ENCODE measurements at places on chromosomes 3 and 15.

DNA sequence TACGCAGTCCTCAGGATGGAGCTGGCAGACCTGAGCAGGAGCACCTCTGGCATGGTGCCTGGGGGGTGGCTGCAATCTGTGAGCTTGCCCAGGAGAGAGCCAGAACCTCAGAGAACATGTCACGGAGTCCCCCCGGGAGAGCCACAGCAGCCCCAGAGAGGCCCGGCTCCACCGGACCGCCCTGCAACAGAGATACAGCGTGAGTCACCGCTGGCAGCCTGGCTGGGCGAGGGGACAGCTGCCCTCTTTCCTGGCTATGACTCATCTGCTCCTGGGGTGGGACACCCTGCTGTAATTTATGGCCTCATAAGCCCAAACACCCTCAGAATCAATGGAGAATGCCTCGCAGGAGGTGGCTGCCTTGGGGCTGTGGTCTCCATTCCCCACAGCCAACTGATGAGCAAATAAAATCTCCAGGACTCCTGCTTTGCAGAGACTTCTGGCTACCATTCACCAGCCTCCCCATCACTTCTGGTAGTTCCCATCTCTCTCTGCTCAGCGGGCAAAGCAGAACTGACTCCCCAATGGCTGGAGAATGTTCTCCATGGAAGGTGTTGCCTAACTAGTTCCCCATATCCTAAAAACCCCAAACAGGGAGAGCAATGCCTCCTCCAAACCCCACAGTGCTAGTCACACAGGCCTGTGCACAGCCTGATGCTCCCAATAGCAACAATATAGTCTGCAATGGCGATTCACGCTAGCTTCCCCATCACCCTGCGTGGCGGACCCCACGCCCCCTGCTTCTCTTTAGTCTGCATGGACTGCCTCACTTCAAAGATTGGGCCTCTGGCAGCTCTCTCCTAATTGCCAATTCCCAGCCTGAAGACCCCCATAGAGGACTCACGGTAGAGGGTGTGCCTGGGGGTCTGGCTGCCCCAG is 21.6 kb downstream of the ACSBG1 start:
- no peak for DNase-seq

DNA sequence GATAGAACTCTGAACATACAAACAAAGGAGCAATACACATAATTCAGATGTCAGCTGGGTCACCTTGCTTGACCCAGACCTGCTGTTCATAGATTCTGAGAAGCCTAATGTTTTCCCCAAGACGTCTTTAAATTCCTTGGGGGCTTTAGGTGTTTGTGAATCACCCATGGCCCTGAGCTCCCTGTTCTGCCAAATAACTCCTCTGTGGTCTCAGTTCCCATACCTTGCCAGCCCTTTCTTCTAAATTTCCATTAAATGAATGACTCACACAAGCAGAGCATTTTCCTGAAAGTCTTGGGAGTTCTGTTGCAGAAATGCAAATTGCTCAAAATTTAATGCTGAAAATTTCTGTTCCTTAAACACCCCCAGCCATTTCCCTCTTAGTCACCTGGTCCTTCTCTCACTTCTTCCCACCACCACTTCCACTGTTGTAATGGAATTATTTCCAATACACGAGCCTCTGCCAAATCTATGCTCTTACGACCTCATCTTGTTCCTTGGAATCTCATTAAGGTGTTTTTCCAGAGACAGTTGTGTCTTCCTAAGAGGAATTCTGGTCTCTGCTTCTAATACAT is 33.4 kb upstream of the PSMD6 start:
- DNase-seq, result no peak

DNA sequence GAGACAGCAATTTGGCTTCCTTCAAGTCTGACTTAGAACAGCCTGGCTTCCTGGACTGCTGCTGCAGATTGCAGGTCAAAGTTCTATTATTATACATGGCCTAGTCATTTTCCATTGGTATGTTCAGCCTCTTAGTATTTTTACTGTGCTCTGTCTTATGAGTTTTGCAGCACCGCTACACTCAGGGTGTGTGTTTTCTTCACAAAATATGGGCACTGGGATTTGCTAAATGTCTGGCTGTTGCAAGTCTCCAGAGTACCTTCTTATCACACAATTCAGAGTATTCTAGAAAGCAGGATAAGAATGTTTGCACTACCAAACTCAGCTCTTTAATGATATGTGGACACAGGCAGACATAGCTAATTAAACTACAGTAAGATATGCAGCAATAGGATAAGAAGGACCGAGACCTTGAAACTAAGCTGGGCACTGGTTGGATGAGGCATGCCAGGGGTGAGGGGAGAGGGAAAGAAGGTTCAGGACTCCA is 203.0 kb upstream of the PDZRN3 start:
- DNase-seq, result no peak

GRCh38 chr3:48285132-48285531 is 44.2 kb downstream of the ZNF589 start:
- no peak for DNase-seq

GRCh38 chr15:37096558-37097143 is 3.7 kb downstream of the MEIS2 start:
- DNase-seq, result no peak

GRCh38 chr3:156816091-156816793 is 9.9 kb upstream of the LEKR1 start:
- peak; percentile 3 for DNase-seq

- DNase-seq, result no peak
These were observed 81.2 kb upstream of the PLXND1 start for GRCh38 chr3:129687586-129688125.

DNA sequence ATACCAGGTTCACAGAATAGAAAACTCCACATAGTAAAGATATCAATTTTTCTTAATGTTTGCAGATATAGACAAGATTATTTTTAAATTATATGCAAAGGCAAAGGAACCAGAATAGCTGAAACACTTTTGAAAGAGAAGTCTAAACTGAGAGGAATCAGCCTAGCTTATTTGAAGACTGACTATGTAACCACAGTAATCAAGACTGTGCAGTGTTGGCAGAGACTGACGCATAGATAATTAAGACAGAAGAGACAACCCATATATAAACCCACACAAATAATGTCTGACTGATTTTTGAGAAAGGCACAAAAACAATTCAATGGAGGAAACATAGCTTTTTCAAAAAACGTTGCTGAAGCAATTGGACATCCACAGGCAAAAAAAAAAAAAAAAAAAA is 28.6 kb upstream of the ACKR4 start:
- DNase-seq, result no peak

DNA sequence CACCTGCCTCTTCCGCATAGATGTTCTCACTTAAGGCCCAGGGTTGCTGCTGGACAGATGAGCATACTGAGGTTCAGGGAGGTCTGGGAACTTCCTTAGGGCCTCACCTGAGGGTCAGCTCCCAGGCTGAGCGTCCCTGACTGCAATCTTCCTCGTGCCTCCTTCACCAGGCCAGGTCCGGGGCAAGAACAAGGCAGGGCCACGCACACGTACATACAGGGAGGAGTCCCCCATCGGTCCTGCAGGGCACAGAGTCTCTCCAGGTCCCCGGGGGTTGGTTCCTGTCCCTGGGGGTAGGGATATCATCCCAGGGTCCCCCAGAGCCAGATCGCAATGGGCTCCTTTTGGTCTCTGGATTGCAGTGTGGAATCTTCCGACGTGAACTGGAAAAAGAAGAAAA is 130.1 kb downstream of the LRRK1 start:
- no peak for DNase-seq

DNA sequence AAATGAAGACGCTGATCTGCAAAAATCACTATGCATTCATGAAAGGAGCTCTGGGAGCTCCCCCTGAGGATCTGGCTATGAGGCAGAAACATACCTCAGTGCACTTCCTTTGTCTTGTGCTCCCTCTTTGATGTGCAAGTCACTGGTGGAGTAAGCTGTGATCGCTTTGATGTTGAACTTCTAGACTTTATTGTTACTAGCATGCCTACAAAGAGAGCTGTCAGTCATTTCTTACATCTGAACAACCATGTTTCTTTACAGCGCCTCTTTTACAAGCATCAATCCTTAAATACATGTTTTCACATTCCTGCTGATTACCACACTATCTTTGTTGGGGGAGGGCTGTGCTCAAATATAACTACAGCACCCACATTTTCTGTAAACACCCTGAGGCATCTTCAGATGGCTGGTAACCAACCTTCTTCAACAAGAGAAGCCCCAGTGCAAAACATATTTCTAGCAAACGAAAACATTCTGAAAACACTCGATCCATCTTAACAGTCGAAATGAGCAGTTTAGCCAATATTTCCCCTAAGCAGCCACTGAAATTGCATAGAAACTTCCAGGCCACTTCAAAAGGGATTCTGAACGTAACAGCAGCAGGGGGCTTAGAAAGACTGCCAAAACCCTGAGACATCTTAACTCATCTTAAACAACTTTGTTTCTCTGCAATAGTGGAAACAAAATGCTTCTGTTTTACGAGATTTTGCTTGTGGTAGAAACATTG is 101.9 kb upstream of the ICE2 start:
- no peak for DNase-seq

- DNase-seq, result peak; percentile 39
These were observed 36.6 kb upstream of the CD47 start for GRCh38 chr3:108127301-108127988.

GRCh38 chr3:124814620-124815421 is 72.3 kb downstream of the ITGB5 start:
- no peak for DNase-seq

GRCh38 chr15:61000276-61000675 is 228.8 kb downstream of the RORA start:
- DNase-seq, result no peak

DNA sequence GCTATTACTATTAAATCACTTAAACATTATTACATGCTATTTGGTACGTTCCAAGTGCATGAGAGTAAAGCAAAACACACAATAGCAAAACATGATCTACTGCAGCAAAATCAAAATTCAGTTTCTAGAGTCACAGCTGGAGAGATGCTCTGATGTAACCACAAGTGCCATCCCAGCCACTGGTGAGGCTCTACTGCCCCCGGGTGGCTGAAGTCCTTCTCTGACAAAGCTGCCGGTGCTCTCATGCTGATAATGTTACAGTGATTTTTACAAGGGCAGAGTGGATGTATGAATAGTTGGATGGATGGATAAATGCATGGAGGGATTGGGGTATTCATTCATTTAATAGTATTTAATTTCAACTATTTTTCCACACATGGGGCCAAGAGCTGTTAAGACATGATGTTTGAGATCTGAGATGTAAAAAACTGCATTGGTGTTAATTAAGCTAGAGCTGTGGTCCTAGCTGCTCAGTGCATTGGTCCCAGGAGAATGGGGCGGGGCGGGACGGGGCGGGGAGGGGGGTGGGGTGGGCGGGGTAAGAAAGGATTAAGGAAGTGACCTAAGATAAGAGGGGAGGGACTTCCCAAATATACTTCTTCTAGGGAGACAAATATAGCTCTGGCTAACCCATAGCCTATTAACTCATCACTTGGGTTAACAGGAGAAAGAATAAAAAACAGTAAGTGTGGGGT is 5.3 kb upstream of the SPESP1 start:
- DNase-seq, result peak; percentile 16

DNA sequence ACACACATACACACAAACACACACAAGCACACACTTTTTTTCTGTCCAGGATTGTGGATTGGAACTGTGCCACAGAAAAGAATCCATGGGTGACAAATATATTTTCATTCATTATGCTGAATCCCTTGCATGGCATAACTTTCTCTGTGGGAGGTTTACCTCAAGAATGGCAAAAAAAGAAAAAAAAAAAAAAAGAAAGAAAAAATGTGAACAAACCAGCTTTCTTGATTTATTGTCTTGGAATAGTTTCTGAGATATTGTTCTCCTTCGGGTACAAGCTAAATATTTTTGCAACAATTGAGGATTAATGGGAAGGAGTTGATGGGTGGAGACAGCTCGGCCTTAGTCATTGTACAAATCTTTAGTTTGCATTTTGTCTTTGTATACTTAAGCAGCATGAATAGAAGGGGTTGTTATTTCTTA is 153.1 kb downstream of the GMNC start:
- no peak for DNase-seq

GRCh38 chr3:159210336-159210735 is 408.5 kb downstream of the MFSD1 start:
- no peak for DNase-seq

DNA sequence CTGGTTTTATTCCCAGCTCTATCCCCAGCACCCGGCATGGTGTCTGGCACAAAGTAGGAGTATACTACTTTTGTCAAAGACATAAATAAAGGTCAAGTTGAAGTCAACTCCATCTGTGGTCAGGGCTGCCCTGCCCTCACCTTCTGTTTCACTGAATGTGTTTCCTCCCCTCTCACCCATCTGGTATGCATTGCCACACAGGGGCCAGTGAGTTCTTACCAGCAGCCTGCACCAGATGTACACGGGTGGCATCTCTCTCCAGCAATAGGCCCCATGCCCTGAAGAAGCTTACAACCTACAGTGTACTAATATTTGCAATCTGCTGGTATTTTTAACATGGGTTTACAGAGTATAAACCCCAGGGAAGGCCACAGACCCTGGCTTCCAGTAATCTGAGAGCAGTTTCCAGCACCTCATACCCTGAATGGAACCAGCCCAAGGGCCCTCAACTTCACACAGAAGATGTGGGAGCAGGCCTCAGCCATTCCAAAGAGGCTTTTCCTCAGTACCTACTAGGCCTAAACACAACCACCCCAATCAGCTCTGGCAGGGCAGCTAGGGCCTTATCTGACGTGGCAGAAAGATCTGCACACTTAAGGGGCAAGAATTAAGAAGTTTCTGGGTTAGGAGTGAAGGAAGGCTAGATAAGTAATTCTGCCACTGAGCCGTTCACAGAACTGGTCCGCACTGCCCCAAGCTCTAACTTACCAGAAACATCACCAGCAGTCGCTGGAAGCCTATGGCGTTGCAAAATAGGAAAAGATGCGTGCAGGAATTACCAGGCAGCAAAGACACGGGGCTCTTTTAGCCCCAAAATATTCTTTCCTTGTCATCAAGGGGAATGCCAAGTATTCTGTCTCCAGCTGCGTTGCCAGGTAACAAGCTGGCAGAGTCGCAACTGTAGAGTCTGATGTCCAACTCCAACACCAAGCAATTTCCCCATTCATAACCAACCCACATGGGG is 2.1 kb downstream of the IDH2 start:
- DNase-seq, result no peak

- no peak for DNase-seq
These were observed 593.2 kb upstream of the DPPA4 start for GRCh38 chr3:109930582-109930981.

- DNase-seq, result no peak
These were observed 449.9 kb downstream of the PDCD6IP start for GRCh38 chr3:34248352-34248751.

- no peak for DNase-seq
These were observed 200.0 kb upstream of the CBLB start for GRCh38 chr3:106068795-106069194.

GRCh38 chr3:94362393-94362792 is 299.5 kb downstream of the NSUN3 start:
- DNase-seq, result no peak

DNA sequence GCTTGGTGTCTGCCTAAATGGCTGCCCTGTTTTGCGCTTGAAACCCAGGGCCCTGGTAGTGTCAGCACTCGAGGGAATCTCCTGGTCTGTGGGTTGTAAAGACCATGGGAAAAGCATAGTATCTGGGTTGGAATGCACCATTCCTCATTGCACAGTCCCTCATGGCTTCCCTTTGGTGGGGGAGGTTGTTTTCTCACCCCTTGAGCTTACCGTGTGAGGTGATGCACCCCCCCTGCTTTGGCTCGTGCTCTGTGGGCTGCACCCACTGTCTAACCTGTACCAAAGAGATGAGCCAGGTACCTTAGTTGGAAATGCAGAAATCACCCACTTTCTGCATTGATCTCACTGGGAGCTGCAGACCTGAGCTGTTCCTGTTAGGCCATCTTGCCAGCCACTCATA is 104.7 kb downstream of the MBNL1 start:
- no peak for DNase-seq

Measured in stimulated activated CD8-positive, alpha-beta memory T cell treated with anti-CD3 and anti-CD28 coated beads, Interleukin-2, amount 100 ng/mL, for 1 hour (primary cell).